ENCODE measurements at places on chromosomes 6 and 20. TPM values are rescaled to one million over a fixed set of nuclear protein-coding genes. Genes with fewer than 3 reads are reported as not detected.

Gene FHL5
- not detected for total RNA-seq

DNA sequence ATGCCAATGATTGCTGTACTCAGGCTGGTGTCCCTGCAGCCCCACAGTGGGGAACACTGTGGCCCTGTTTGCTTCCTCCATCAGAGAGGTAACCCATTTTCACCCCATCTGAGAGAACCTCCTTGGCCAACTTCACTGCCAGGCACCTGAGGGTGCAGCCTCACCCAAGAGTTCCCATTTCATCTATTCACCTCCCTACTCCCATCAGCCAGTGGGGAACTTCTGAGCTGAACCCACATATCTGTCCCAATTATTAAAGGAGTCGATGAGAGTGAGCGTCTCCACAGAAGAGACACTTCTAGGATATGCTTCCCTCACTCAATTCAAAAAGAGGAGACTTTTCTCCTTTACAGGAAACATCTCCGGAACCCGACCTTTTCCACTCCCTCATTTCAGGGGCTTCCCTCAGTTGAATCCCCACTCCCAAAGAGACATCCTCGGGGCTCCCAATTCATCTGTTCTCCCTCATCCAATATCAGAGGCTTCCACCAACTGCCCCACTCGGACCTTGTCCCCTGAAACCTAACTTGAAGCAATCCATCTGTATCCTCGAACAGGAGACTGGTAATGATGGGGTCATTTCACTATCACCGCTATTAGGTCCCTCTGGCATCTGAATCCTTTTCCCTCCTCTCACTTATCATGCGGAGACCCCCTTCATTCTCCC lies 988 bp downstream of the UBE2V1 start:
- no peak for DNase-seq

DNA sequence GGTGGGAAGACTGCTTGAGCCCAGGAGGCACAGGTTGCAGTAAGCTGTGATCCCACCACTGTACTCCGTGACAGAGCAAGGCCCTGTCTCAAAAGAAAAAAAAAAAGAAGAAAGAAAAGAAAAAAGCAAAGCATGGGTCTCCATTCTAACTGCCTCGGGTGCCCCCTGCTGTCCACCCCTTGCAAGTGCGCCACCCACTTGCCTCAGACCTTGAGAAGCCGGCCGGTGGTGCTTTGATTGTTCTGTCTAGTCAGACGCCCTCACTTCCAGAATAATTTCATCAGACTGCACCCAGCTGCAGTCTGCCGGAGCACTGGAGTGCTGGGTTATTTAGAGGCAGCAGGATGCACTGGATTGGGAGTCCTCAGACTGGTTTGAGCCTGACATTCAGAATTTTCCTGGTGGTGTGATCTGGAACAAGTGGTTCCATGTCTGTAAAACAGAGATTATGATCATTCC lies 17.6 kb upstream of the TM9SF4 start:
- DNase-seq = peak; percentile 39

DNA sequence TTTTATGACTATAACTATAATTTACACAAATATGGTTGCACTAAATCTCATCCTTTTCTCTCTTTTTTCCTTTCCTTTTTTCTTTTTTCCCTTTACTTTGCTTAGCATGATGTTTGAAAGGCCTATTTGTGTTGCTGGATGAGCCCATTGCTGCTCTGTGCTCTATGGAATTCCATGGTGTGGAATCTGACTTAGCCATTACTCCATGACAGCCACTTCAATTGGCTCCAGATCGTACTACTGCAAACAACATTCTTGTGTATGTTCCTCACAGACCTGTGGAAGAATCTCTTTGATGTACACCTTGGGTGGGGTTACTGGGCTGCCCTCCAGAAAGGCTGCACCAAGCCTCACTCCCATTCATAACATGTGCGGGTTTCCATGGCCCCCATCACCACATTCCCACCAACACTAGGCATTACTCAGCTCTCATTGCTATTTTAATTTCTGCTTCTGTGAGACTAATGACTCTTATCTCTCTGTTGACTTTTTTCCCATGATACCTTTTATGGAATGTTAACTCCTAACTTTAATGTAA lies 979.0 kb downstream of the KIF16B start:
- peak; percentile 57 for DNase-seq

GRCh38 chr20:6466075-6466810 lies 301.2 kb upstream of the BMP2 start:
- no peak for DNase-seq

DNA sequence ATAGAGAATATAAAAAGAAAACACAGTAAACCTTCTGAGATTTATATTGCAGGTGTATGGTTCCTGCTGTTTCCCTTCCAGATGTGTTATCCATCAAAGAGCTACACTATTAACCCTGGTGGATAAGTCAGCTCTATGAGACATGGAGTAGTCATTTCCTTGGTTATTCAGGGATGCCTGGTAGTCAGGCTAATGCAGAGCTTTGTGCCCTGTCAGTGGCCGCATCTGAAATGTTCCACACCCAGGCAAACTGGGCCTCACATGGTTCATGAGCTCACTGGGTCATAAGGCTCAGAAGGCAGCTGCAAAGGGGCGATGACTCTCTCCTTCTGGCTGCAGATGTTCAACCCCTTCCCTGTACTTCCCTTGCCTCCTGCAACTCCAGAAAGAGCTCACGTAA lies 473.6 kb downstream of the EPHA7 start:
- DNase-seq = peak; percentile 13

DNA sequence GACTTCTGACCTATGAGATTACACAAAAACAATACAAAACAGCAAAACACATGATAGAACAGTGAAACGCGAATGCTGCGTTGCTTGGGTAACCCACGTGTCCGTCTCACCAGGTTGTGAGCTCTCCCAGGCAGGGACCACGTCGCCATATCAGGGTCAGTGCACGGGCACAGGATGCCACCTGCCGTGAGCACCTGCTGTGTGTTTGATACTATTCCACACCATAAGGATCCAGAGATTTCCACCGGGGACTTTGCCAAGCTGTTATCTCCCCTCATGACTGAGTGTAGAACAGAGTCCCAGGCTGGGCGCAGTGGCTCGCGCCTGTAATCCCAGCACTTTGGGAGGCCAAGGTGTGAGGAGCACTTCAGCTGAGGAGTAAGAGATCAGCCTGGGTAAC lies 288.0 kb downstream of the BMP7 start:
- DNase-seq = no peak

Gene GPR63
- total RNA-seq = 2.8 TPM

Gene LRFN2
- total RNA-seq = not detected

Gene ADGRF5
- total RNA-seq = 0.03 TPM

- no peak for DNase-seq
Observed at GRCh38 chr6:106110164-106110826, 24.2 kb downstream of the PRDM1 start.

Gene THEMIS
- total RNA-seq = not detected

DNA sequence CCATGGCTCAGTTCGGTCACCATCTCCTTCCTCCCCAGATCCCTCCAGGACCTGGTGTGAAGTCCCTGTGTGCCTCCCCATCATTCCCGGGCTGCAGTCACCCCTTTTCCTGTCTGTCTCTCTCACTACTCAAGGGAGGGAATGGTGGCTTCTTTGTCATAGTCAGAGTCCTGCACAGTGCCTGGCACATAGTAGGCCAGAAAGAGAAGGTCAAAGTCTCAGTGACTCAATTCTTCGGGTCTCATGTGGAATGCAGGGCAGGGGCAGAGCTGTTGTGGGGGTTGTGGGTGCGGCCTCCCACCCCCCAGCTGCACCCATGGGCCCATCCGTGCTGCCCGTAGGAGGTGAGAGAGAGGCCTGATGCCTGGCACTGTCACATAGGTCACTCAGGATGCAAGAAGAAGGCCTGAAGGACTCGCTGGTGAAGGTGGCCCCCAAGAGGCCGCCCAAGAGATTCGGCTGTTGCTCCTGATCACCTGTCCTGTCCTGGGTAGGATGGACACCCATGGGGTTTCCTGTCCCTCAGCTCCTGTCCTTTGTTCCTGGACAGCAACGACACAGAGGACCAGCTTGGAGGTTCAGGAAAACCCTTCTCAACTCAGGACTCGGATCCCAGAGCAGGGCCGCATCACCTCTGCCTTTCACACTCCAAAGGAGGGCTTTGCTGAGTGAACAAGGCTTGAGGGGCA lies 34.1 kb downstream of the RAB44 start:
- no peak for DNase-seq

DNA sequence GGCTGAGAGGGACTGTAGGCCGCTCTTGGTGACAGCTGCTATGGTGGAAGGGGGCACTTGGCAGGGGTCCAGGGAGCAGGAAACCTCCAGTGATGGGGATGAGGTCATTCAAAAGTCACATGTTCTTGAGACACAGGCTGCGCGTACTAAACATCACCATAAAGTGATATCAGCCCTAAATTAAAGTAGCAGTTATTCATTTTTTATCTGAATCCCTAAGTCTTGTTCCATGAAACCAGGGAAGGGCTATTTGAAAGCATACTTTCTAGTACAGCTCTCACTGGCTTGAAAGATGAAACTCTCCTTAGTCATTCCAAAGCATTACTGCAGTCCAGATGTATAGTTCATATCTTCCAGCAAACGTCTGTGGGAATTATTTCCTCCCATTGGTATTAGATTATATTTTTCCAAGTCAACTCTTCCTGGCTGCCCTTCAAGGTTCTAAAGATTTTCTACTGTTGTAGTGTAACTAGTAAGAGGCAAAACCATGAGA lies 373.1 kb downstream of the CD109 start:
- peak; percentile 45 for DNase-seq
